ENCODE measurements at places on chromosomes 7 and 10.

GRCh38 chr10:43339136-43339535 is 32.3 kb upstream of the FXYD4 start:
- no peak for DNase-seq

- no peak for DNase-seq
Measured at GRCh38 chr7:156984174-156984891, 26.1 kb downstream of the MNX1 start.

DNA sequence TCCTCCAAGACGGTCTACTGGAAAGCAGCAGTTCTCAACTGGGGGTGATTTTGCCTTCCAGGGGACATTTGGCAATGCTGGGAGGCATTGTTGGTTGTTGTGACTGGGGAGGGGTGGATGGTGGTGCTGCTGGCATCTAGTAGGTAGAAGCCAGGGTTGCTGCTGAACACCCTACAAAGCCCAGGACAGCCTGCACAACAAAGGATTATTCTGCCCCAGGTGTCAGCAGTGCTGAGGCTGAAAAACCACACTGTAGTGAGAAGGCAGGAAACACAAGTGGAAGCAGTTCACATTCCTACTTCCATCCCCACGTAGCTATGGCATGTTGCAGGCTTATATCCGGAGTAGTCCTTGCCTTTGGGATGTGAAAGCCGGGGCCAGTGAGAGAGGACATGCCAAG is 86.9 kb downstream of the AOAH start:
- DNase-seq: no peak

DNA sequence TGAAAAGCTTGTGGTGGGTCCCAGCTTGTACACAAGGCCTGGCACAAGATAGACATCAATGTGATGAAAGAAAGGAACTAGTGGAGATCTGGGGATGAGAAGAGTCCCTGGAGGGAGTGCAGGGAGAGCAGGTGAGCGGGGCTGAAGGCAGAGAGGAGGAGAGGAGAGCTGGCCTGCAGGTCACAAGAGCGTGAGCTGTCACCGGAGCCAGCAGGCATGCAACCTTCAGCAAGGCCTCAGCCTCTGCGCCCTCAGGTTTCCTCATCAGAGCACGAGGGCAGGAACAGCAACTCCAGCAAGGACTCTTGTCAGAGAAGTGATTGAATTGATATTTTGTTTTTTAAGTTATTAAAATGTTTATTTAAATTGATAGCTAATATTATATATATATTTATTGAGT is 188.6 kb downstream of the CXCL12 start:
- no peak for DNase-seq

GRCh38 chr10:45420453-45421192 is 46.6 kb downstream of the ALOX5 start:
- no peak for DNase-seq

GRCh38 chr10:132167041-132167674 is 19.6 kb upstream of the DPYSL4 start:
- no peak for DNase-seq

- DNase-seq: peak; percentile 70
Measured at GRCh38 chr10:58436071-58436470, 50.9 kb downstream of the TFAM start.

GRCh38 chr10:110008518-110009339 is 945 bp downstream of the ADD3 start:
- peak; percentile 29 for DNase-seq

GRCh38 chr7:100614308-100614861 is 2.0 kb downstream of the MOSPD3 start:
- peak; percentile 10 for DNase-seq

DNA sequence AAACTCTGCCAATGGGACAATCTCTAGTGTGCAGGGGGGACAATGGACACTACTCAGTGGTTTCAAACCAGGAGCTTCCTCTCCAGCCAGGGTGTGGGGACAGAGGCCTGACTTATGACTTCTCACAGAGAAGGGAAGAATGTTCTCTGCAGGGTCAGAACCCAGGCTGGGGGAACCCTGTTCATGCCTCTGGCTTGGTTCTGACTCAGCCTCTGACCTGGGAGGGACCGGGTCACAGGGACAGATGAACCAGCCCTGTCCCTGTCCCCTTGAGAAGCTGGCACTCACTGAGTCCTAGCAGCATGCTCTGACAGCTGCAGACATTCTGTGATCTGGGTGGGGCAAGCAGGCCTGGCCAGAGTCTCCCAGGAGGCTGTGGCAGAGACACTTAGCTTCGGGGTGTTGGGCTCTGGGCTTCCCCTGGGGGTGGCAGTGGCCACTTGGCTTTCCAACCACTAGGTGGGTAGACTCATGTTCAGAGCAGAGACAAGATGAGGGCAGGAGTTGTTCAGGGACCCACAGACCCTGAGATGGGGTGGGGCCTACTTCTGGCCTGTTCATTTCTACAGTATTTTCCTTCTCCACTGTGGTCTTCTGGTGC is 13.6 kb downstream of the TSPAN15 start:
- no peak for DNase-seq

GRCh38 chr10:31401287-31401686 is 82.3 kb downstream of the ZEB1 start:
- DNase-seq: no peak

DNA sequence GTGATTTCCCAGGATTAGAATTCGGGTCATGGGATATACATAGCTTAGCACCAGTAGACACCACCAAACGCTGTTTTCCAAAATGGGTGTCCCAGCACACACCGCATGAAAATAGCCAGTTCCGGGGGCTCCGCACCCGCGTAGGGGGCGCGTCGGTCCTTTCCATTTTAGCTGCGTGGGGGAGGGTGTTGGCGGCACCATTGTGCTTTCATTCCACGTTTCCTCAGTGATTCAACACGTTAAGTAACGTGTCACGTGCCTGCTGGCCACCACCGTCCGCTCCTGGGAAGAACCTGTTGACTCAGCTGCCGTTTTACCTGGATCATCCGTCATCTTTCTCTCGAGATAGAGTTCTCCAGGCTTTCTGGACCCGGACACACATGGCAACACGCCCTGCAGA is 25.6 kb upstream of the ADGRA1 start:
- DNase-seq: no peak

- no peak for DNase-seq
Measured at GRCh38 chr7:77913977-77914607, 115.5 kb downstream of the PHTF2 start.

DNA sequence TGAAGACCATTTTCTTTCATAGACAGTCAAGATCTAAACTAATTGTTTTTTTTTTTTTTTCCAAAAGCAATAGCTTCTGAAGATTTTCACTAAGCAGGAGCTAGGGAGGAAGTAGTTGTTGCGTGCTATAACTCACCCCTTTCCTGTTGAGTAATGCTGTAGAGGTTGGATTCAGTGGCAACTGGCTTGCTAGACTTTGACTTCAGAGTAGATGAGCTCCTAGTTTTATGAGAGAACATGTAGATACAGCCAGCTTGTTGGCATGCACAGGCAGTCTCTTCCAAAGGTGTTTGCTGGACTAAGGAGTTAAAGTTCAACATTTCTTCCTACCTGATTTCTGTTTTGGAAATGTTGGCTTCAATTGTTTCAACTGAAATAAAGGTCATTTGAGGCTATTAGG is 66.2 kb upstream of the MXI1 start:
- no peak for DNase-seq

DNA sequence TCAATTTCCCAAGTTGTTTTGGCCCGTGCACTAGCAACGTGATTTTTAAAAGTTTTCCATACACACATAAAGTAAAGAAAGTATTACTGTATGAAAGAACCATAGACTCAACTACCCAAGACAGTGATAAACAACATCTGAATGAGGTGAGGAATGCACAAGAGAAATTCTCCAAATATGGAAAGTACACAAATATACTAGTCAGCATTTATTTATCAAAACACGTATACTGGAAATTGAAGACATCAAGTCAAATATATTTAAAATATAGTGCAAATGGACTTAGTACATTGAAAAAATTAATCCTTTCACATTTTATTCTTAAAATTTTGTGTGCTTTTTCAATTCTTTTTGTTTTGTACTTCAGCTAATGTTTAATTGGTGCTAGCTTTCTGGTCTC is 143.6 kb downstream of the ARL4A start:
- DNase-seq: no peak

GRCh38 chr10:91124016-91124415 is 96.4 kb upstream of the PCGF5 start:
- DNase-seq: no peak

GRCh38 chr7:122675011-122675410 is 23.9 kb downstream of the RNF133 start:
- no peak for DNase-seq

- no peak for DNase-seq
Measured at GRCh38 chr7:54955296-54955695, 63.5 kb upstream of the EGFR start.

- no peak for DNase-seq
Measured at GRCh38 chr7:69190025-69190424, 408.2 kb upstream of the AUTS2 start.

GRCh38 chr7:107045195-107045960 is 873 bp downstream of the PRKAR2B start:
- no peak for DNase-seq

DNA sequence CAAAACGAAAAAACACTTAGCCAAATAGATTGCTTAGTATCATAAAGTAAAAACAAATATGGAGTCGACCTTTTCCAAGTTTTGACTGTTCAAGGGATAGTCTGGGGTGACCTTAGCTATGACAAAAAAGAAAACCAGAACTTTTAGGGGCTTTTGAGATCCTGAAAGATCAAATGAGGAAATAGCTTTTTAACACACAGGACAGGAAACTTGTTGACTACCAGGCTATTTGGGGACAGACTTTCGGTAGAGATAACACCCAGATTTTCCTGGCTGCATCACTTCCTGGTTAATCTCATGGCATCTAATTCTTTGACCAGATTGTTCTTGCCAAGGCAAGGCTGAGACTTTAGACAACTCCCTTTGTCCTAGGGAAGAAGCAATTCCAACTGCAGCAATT is 34.5 kb upstream of the EGR2 start:
- no peak for DNase-seq

All from RCC 7860 (cell line).